MM.1S (cell line): ENCODE measurements at places on chromosomes 6 and 20.

- no peak for DNase-seq
These were observed 675.8 kb downstream of the HACE1 start for GRCh38 chr6:104183816-104184435.

DNA sequence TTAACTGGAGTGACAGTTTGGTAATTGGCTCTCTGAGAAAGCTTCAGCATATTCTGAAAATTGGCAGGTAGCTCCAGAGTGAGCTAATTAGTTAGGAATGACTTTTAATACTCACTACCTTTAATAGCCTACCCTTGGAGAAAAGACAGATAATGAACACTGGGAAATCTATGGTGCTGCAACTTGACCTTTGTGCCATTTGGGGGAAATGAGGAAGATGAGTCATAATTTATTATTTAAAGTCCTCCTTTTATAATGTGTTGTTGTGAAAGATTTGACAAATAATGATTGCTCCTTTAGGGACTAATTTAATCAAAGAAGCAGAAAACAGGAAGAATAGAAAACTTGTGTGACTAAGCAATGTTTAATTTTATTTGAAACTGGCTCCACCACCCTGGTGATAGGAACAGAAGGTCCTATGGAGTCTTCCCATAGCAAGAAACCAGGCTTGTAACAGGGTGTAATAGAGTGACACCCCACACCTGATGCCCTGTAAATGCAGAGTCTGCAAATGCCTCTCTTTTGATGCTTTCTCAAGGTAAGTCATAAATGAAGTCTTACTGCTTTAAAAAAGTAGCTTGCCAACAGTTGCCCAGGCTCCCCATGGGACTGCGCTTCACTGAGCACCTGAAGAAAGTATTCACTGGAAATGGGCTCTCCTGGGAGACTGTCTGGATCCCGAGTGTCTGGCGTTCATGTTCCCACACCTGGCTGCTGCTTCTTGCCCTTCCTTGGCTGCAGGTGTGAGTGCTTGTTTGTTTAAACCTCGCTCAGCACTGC is 134.4 kb downstream of the LRRC1 start:
- DNase-seq: no peak

DNA sequence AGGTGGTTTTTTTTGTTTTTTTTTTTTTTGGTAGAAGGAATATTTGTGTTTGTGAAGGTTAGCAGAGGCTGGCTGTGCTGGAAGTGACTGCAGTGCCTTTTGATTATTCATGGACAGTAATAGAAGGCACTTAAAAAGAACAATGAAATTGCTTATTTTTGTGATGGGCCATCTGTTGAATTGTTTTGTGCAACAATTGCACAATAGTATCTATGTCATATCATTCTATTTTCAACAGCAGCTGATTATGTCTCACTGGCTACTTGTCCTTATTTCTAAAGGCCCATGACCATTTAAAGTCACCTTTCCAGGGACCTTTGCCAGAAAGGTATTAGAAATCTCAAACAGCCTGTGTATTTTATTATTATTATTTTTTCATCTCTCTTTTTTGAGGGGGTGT is 70.6 kb downstream of the AFG1L start:
- no peak for DNase-seq

GRCh38 chr6:123562677-123563076 is 74.1 kb downstream of the TRDN start:
- DNase-seq: no peak

- DNase-seq: no peak
These were observed 27.9 kb downstream of the CENPW start for GRCh38 chr6:126367849-126368248.

- no peak for DNase-seq
These were observed 39.5 kb downstream of the GHRH start for GRCh38 chr20:37222086-37222485.

GRCh38 chr6:2597991-2598390 is 152.7 kb downstream of the MYLK4 start:
- no peak for DNase-seq

GRCh38 chr20:358891-359555 is 12.1 kb downstream of the NRSN2 start:
- DNase-seq: no peak

DNA sequence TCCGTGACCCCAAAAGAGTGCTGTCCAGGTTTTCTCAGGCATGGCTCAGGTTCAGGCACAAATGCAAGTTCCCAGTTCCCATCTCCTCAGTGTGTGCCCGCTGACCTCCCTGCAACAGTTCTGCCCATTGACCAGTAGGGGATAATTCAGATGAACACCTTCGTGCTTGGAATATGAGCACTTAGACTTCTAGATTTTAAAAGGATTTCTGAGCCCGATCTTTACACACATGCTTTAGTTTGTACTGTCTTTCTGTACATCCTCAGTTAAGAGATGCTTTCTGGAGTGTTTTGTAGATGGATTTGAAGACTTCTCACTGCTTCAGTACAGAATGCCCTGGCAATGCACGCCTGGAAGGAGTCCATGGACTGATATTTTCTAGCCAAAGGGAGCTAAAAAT is 239.6 kb upstream of the PLCB4 start:
- no peak for DNase-seq

DNA sequence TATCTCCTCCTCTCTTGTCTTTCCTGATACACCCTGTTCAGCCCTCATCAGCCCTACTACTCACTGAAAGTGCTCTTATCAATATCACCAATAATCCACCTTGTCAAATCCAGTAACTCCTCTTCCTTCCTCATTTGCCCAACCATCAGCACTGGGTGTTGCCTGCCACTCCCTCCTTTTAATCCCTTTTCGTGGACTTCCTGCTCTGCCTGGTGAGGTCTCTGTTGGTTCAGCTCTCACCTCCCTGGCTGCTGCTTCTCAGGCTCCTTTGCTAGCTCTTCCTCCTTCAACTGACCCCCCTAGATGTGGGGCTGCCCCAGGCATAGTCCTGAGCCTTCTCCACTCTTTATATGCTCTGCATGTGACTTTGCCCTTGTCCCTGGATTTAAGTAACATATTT is 92.5 kb downstream of the PREP start:
- no peak for DNase-seq

- no peak for DNase-seq
These were observed 454.3 kb downstream of the BTBD3 start for GRCh38 chr20:12371990-12372389.

GRCh38 chr6:144321839-144322591 is 36.9 kb downstream of the UTRN start:
- no peak for DNase-seq

DNA sequence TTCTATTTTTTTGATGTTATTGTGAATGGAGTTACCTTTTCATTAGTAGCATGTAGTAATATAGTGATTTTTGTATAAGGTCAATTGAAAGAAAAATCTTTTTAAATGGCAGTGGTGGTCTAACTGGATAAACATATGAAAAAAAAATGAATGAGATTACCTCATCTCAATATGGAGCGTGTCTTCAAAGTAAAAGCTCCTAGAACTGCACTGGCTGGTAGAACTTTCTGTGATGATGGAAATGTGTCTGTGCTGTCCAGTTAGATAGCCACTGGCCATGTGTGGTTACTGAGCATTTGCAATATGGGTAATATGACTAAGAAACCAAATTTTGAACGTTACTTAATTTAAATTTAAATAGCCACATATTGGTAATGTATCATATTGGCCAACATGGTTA is 44.1 kb downstream of the MRAP2 start:
- no peak for DNase-seq

DNA sequence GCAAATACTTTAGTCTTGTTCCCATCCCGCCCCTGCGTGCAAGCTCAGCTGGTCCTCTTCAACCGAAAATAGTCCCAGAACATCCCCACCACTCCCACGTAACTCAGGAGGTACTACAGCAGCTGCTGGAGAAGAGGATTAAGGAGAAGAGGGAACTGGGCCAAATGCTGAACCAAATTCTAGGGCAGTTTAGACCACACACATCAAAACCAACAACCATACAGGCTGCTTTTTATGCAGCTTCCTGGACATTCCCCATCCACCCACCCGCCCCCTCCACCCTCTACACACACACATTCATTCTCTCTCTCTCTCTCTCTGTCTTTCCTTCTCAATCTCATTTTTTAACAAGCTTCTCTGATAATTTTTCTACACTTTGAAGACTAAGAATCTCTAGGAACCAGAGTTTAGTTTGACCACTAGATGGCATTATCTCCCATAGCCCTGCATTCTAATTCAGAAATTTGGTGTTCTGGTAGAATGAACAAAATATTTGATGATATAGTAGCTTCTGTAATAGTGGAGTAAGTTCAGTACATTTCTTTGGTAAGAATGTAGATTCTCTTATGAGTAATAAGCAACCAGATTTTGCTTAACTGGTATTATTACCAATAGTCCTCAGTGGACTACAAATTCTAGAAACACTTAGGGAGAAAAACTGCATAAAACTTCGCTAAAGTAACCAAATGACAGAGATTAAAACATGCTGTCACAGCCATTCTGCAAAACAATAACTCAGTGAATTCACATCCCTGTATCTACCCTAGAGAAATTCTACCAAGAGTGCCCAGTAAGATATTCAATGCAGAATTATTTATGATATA is 52.1 kb upstream of the BEND6 start:
- DNase-seq: peak; percentile 47

DNA sequence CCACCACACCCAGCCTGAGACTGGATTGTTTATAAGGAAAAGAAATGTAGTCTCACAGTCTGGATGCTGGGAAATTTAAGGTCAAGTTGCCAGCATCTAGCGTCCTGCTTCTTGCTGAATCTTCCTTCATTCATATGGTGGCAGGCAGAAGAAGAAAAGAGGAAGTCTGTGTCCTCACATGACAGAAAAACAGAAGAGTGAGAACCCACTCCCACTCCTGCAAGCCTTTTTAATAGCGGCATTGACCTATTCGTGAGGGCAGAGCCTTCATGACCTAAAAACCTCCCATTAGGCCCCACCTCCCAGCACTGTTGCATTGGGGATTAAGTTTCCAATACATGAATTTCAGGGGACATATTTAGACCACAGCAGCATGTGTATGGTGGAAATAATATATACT is 160.8 kb upstream of the BMP2 start:
- no peak for DNase-seq

DNA sequence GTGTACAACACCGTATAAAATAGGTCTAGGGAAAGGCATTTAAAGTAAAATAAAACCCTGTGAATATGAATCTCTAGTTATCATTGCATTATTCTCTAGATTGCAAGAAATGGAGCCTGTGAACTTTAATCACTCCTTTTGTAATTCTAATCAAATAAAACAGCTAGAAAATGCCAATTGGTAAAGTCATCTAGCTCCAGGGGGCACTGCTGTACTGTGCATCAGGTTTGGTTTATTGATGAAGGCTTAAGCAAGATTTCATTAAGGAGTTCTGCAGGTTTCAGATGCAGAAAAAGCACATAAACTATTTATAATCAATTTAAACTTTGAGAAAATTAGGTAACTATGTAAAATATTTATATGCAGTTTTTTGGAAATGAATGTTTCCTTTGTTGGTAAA is 645.0 kb downstream of the PHF3 start:
- peak; percentile 20 for DNase-seq

DNA sequence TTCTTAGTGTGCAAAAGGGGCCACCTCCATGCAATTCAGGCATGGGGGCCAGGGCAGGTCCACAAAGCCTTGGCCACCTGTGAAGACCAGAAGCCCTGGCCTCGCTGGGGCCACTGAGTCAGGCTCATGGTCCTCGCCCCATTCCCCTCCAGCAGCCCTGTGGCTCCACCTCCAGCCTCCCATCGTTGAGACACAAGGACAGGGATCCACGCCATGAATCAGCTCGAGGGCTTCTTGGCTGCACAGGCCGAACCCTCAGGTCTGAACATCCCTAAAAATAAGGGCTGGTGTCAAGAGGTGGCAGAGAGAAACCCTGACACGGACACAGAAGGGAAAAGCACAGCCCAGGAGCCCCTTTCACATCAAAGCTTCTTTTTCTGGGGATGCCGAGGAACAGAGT is 68.6 kb upstream of the QKI start:
- no peak for DNase-seq

DNA sequence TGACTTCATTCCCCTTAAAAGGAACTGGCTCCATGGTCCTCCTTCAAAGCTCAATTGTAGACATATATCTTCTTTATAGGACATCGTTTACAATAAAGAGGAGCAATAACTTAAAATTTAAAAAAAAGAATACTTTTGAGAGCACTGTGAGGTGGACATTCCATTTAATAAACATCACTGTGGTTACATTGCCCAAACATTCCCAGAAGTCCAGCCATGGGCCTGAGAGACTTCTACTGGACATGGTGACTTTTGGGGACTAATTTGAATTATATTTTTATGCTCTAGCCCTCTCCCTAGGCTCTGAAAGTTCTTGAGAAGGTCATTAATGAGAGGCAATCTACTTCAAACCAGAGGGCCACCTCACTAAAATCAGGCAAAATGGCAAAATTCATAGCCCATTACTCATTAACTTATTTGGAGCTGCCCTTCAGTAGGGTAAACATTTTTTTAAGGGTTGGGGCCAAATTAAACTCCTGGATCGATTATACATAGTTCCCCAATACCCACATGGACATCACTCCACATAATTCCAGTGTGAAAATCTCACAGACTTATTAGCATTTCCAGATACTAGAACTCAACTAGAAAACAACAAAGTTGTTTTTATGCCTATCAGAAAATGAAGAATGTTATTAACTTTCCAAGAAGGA is 17.1 kb downstream of the ISM1 start:
- DNase-seq: no peak
